Esophagus mucosa (tissue), 1 donor: ENCODE measurements at places on chromosomes 5 and 9. TPM values are rescaled to one million over a fixed set of nuclear protein-coding genes. Genes with fewer than 3 reads are reported as not detected.

NMUR2 gene
- total RNA-seq, result not detected

DNA sequence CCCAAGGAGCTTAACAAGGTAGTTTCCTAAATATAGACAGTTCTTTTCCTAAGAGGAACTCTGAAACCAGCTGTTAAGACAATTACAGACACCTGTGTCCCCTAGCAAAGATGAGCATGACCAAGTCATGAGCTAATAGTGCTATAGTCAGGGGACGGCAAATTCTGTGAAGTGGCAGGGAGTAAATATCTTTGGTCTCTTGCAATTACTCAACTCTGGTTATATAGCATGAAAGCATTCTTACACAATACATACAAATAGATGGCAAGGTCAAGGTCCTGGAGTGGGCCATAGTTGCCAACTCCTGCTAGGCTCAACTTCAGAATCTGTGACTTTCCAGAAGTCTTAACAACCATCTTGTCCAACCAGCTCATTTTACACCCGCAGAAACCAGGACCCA lies 103.7 kb downstream of the RFK start:
- no peak for ATAC-seq

ALDOB gene
- total RNA-seq, result 0.08 TPM

GRCh38 chr9:7097785-7098752 lies 340.3 kb downstream of the KDM4C start:
- ATAC-seq, result no peak

GRCh38 chr5:144083185-144083584 lies 87.3 kb downstream of the YIPF5 start:
- ATAC-seq, result no peak

DEPDC1B gene
- total RNA-seq, result 4.9 TPM

DNA sequence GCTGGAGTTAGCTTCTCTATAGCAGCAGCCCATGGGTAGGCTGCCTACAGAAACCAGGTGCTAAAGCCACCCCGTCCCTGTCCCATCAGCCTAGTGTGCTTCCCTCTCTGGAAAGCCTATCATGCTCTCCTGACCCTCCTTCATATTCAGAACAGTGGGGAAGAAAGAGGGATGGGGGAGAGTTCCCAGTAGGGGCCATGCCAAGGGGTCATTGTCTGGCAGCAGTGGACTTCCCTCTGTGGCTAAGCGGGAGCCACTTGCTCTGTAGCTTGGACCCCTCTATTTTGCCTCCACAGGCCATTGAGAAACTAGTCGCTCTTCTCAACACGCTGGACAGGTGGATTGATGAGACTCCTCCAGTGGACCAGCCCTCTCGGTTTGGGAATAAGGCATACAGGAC lies 17.5 kb downstream of the PTPA start:
- ATAC-seq, result no peak

GRCh38 chr9:106174346-106174745 lies 480.0 kb downstream of the TMEM38B start:
- ATAC-seq, result no peak

DNA sequence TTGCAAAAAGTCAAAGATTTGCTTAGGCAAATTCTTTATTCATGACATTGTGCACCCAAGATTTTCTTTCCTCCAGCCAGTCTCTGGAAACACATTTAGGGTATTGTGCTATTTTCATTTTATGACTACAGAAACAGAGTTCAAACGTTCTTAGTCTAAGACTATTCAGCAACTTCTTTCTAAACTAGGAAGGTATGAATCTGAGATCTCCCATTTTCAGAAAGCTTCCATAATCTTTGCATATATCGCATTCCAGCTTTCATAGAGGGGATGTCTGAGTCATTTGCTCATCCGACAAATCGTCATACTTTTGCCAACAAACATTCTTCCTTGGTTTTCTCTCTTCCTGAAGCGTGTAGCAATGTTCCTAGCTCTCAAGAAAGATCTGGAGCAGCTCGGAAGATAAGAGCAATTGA lies 1.6 kb upstream of the PAPPA start:
- no peak for ATAC-seq

DNA sequence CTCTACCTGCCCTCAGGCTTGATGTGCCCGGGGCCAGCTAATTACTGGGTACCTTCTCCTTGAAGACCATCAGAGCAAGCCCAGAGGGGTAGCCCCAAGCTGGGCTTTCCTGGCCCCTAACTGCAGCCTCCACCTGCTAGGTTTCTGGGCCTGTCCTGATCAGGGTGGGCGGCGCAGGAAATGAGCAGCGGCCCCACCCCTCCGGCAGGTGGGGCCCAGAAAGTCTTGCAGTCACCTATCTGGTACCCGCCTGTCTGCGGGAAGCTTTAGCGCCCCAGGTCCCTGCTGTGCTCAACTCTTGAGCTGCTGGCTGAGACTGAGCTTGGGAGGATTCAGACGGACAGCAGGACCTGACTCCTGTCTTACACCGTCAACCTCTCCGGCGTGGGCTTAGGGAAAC lies 37.1 kb upstream of the LHX2 start:
- no peak for ATAC-seq

GRIN3A gene
- total RNA-seq, result not detected

SLC31A2 gene
- 5.3 TPM for total RNA-seq

GRCh38 chr9:72726947-72727346 lies 205.5 kb downstream of the TMC1 start:
- ATAC-seq, result no peak

GRXCR2 gene
- total RNA-seq, result not detected

DNA sequence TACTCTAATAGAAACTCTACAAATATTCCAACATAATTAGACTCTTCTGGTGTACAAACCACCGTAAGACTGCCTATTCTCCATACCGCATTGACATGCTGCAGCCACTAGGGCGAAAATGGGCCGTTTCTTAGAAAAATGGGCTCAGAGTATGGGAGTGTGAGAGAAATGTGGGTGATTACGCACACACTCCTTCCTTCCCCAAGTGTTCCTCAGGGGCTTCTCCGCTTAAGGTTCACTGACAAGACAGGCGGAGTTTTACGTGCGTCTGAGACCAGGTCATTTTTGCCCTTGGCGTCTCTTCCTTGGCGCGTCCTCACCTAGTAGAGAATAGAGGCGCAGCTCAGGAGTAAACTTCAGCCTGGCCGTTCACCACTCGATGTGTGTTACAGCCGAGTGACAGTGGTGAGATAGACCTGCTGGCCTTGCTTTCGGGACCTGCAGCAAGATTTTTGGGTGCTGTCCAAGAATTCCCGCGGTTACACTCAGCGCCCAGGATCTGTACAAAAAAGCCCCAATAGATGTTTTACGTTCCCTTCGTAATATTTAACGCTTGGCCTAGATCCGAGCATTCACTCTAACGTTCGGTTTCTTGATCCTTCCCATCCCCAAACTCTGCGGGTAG lies 1.8 kb upstream of the NTRK2 start:
- ATAC-seq, result peak; percentile 27

DNA sequence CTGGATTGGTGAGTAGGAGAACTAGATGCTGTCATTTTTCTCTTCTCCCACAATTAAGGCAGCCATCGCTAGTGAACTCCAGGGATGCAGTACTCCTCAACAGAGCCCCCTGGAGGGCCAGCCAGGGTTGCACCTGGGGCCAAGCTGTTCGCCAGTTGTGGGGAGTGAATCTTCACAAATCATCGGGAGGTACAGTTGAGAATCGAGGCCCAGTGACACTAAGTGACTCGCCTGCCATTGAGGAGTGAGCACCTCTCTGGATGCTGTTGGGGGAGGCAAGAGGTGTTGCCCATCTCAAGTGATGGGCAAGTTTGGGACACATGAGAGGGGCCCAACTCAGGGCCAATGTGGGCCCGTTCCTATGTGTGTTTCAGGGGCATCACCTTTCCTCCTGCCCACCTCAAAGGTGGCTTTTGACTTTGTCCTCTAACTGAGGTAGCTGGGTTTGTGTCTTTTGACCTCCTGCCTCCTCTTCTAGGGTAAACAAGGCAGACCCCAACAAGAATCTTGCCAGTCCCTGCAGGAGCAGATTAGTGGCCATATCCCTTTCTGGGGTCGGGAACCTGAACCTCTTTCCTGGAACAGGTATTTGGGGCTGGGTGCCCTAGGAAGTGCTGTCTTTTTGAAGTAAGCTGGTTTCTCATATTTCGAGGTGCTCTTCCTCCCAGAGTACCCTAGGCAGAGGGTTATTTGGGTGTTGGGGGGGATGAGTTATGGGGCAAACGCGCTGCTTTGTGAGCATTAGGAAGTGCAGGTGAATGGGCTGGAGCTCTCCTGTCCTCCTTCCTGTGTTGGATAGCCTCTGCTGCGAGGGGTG lies 181.2 kb downstream of the MACROH2A1 start:
- ATAC-seq, result no peak

- no peak for ATAC-seq
Observed at GRCh38 chr9:75552941-75553340, 337.5 kb upstream of the PCSK5 start.

DNAJC18 gene
- 2.2 TPM for total RNA-seq

GRCh38 chr9:135213566-135213965 lies 126.1 kb downstream of the OLFM1 start:
- ATAC-seq, result no peak

DNA sequence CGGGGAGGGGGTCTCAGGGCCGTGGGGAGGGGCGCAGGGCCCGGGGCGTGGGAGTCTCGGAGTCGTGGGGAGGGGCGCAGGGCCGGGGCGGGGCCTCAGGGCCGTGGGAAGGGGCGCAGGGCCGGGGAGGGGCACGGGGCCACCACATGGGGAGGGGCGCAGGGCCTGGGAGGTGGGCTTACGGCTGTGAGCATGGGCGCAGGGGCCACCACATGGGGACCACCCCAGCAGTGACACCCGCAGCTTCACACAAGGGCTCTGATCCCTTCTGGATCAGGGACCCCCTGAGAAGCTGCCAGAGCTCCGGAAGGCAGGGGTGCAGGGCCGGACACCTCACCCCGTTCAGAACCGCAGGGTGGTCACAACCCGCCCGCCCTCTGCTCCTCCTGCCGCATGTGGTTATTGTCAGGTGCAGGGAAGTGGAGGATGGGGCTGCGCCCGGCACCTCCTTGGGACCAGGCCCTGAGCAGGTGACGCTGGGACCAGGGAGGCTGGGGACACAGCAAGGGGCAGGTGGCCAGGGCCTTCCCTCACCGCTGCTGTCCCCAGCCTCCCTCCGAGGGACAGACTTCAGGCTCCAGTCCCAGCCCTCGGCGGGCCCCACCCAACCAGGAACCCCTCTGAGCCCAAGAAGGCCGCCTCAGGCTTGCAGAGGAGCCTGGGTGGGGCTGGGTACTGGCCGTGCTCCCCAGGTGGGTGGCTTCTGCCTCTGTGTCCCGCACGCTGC lies 53.7 kb downstream of the EXD3 start:
- ATAC-seq, result peak; percentile 6

- ATAC-seq, result peak; percentile 10
Observed at GRCh38 chr9:136117916-136118319, 757 bp downstream of the TMEM250 start.

- ATAC-seq, result no peak
Observed at GRCh38 chr5:142825378-142826089, 55.4 kb downstream of the ARHGAP26 start.

GRCh38 chr5:27748847-27749246 lies 710.5 kb upstream of the CDH9 start:
- ATAC-seq, result no peak

DNA sequence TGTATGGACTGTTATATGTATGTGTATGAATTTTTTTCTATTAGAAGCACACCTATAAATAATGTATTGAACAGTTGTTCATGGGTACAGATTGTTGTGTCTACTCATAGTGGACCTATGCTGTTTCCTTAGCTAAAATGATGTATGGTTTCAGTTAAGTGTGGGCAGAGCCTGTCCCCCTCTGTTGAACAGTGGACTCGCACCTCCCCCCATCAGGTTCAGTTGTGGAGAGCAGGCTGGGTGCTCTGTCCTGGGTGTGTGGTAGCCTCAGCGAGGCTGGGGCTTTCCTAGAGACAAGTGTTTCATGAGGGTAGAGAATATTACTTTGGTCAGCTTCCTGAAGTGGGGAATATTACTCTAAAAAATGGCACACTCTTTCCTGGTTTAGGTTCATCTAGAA lies 47.4 kb upstream of the LRRTM2 start:
- no peak for ATAC-seq

SUSD3 gene
- 0.96 TPM for total RNA-seq

FOXD4L5 gene
- total RNA-seq, result not detected

- no peak for ATAC-seq
Observed at GRCh38 chr5:11650936-11651335, 253.3 kb downstream of the CTNND2 start.

FOXI1 gene
- 0.16 TPM for total RNA-seq

DNA sequence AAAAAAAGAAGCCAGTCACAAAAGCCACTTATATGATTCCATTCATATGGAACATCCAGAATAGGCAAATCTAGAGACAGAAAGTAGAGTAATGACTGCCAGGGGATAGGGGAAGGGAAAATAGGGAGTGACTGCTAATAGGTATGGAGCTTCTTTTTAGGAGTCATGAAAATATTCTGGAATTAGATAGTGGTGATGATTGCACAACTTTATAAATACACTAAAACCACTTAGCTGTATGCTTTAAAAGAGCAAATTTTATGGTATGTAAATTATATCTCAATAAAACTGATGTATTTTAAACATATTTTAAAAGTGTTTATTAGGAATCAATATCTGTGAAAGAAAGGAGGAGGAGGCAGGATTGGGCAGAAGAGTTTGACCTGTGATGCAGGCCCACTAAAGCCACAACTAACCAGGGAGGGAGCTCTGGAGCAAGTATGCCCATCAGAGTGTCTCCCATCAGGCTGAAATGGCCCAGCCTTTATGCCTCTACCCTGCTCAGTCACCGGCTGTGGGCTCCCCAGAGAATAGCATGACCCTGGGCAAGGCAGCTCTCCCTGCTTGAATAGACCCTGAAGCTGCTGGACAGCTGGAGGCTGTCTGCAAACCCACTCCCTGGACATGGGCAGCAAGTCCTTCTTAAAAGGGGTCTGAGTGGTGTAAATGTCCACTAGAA lies 96.0 kb upstream of the SLC44A1 start:
- no peak for ATAC-seq

DNA sequence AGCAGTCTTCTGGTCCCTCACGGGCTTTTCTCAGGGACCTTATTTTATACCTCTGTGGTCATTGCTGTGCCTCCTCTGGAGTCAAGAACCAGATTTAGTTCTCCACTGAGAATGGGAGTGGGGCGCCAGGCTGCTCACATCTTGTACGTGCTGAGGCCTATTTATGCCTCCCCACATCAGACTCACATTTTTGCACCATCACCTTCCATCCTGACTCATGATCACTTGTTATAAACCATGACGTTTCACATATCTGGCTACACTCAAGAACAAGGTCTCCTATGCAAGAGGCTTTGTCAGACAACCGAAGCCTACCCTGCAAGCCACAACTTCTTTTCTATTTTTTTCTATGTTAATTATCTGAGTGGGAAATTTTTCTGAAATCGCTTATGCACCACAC lies 10.7 kb downstream of the PRUNE2 start:
- no peak for ATAC-seq

GRCh38 chr5:72463449-72464052 lies 43.7 kb downstream of the ZNF366 start:
- ATAC-seq, result peak; percentile 14

- ATAC-seq, result no peak
Observed at GRCh38 chr5:38069360-38069759, 189.0 kb upstream of the EGFLAM start.

- ATAC-seq, result no peak
Observed at GRCh38 chr5:178624631-178625546, 2.0 kb downstream of the CLK4 start.

GRCh38 chr5:179680014-179680779 lies 637 bp downstream of the CBY3 start:
- no peak for ATAC-seq

SMIM33 gene
- not detected for total RNA-seq

GRCh38 chr5:161804263-161804662 lies 43.7 kb upstream of the GABRA1 start:
- no peak for ATAC-seq
